ENCODE measurements at places on chromosomes 5 and 9. TPM values are rescaled to one million over a fixed set of nuclear protein-coding genes. Genes with fewer than 3 reads are reported as not detected.

GRCh38 chr5:39698838-39699560, 274.2 kb upstream of the DAB2 start:
- no peak for DNase-seq

DNA sequence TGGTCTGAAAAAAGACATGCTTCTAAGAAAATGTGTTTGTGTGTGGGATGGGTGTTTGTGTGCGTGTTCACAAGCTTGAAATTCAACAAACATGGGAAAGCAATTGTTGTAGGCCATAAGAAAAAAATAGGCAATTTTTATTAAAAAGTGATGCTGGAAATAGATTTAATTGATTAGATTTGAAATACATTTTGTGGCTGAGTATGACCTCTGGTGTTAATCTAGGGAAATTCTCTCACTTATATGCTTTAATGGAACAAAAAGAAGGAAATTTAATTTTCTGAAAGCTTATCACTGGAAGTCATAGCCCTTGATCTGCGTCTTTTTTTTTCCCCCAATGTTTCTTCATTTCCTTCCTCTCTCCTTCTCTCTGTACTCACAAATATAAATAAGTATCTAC, 3.5 kb upstream of the KCNN2 start:
- no peak for DNase-seq

- DNase-seq, result no peak
Observed at GRCh38 chr5:55108661-55109060, 6.2 kb downstream of the GZMA start.

DNA sequence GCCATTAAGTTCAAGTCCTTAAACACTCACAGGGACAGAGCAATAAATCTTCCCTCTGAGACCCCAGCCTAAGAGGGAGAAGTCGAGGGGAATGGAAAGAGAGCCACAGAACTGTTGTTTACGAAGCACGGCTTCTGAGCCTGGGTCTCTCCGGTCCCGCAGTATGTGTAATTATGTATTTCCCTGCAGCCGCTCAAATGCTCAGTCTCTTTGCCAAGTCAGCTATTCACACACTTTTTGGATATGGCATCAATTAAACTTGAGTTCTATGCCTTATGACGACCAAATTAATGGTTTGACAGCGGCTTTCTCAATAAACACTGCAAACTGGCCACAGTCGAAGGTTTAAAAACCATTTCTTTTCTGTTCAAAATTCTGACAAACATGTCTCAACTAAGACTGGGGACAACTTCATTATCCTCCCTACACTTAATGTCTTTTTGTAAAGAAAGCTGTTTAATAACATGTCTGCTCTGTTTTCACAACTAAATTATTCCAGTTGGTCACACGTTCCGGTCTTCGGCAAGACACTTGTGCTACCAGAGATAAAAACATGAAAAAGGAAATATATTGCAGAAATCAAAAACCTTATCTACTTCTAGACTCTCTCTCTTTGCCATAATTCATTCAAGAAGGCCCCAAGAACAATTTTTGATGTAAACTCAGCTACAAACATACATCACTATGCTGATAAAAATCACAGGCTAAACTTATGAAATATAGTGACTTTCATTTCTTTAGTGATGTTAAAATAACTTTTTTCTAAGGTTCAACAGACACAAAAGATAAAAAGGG, 203.2 kb downstream of the GAPVD1 start:
- DNase-seq, result no peak

Gene LHX6
- not detected for total RNA-seq

Gene SPATA31C1
- not detected for total RNA-seq

Gene PCDHB4
- total RNA-seq, result not detected

- DNase-seq, result no peak
Observed at GRCh38 chr9:5002811-5003210, 17.7 kb downstream of the JAK2 start.

- peak; percentile 3 for DNase-seq
Observed at GRCh38 chr9:114000671-114001409, 77.3 kb downstream of the AMBP start.

- DNase-seq, result no peak
Observed at GRCh38 chr9:1039589-1039988, 10.6 kb upstream of the DMRT2 start.

DNA sequence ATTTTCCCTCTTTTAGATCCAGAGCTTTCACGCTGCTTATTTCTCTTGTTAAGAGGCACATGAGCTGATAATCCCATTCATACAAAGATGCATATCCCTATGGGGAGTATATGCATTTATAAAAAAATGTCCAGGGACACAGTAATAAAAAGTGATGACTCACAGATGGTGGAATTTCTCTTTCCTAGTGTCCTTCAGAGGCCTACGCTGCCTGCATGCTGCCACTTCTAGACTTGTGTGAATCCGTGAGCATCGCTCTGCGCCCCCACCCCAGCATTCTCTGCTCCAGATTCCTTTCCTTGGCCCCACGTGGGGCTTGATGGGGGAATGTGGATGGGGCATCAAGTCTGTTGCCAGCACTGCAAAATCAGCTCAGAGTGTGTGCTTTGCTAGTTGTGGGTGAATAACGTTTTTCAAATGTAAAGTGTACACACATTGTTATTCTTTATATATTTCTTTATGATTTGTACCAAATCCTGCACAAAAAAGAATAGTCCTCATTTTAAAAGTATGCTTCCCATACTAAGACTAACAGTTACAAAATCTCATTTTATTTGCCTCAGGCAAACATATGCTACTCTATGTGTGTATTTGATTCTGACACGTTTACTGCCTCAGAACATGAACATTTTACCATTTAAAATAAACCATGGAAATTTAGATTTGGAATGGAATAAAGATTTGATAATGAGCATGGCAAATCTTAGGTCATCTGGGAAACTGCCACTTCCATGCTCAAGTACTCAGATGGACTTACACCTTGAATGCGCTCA, 22.4 kb upstream of the RASGRF2 start:
- DNase-seq, result no peak

DNA sequence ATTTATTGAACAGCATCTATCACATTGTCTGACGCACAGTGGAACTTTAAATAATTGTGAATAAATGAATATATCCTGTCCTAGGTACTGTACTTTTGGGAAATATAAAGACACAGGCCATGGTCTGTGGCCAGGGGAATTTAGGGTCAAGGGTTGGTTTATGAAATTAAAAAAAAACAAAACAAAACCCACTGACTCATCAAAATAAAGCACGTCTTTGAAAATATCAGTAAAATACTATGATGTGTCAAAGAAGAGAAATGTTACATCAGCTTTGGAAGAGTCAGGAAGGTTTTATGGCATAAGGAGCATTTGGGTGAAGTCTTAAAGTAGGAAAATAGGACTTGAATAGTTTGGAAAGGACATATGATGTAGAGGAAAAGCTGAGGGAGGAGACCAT, 70.5 kb downstream of the ZNF462 start:
- no peak for DNase-seq

Gene ZNF454
- total RNA-seq, result not detected

GRCh38 chr5:138955671-138956295, 80.6 kb upstream of the LRRTM2 start:
- no peak for DNase-seq

DNA sequence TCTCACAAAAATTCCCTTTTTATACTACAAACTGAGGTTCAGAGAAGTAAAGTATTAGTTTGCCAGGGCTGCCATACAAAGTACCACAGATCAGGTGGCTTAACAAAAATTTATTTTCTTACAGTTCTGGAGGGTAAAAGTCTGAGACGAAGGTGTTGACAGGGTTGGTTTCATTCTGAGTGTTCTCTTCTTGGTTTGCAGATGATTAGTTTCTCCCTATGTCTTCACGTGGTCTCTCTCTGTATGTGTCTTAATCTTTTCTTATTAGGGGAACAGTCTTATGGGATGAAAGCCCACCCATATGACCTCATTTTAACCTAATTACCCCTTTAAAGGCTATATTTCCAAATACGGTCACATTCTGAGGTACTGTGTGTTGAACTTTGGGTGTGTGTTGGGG, 274.2 kb downstream of the BRINP1 start:
- no peak for DNase-seq

GRCh38 chr5:1027631-1028441, 19.2 kb downstream of the NKD2 start:
- DNase-seq, result no peak

GRCh38 chr5:169609716-169610115, 26.1 kb downstream of the SPDL1 start:
- no peak for DNase-seq

DNA sequence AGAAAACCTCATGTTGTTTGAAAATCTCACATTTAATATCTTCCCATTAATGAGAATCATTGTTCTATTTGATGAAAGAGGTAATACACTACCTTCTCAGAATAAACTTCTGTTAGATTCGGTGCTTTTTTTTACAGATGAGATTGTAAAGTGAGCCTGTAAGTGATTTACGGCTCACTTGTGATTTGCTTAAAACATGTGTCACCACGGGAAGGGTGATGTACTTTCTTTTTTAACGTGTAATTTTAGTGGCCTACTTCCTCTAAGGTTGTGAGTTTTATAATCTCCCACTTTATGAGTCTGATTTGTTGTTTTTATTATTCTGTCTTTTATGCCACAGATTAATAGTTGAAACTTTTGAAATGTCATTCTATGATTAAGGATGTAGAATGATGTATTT, 15.9 kb downstream of the ANXA1 start:
- DNase-seq, result no peak

GRCh38 chr9:83520292-83520691, 17.9 kb downstream of the FRMD3 start:
- DNase-seq, result no peak

GRCh38 chr9:95910770-95911340, 35.4 kb downstream of the ERCC6L2 start:
- no peak for DNase-seq

Gene WNT8A
- not detected for total RNA-seq

Gene CATSPER3
- 0.34 TPM for total RNA-seq

Gene GFI1B
- total RNA-seq, result not detected

DNA sequence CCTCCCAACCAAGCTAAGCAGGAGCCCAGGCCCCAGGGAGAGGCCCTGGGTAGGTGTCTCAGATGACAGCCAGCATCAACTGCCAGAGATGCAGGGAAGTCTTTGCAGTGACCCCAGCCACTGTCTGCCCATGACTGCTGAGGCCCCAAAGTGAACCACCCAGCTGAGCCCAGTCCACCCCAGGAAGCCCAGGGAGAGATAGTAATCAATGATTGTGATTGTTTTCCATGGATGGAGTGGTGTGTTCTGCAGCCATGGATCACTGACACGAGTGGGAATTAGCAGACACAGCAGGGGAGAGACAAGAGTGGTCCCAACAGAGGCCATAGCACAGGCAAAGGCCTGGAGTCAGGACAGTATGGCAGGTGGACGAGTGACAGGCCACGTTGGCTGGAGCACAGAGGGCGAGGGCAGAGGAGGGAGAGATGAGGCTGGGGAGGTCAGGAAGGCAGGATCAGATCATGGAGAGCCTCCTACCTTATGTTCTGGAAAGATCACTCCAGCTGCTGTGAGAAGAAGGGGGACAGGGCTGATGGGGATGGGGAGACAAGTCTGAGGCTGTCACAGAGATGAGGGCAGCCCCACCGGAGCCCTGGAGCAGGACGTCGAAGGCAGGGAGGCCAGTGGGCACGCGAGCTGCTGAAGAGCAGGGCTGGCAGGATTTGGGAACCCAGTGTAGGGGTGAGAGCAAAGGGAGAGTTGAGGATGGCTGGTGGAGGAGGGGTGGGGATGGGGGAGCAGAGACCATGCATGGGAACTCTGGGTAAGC, 14.5 kb downstream of the ABO start:
- no peak for DNase-seq

Gene LMX1B
- total RNA-seq, result not detected

DNA sequence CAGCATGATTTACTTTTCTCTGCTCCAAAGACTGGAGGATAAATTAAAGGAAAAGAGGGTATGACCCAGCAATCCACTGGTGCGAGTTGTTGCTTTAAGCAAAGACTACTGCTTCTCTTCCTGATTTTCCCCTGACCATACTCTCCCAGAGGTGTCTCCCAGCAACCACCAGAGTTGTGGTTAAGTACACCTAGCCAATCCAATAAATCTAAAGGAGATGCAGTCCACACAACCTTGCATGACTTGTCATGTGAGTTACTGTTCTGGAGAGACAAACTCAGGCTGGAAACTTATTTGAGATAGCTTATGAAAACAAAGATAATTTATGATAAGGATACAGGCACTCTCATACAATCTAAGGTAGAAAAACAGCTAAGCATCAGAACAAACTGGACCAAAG, 11.9 kb downstream of the TMC1 start:
- DNase-seq, result no peak

DNA sequence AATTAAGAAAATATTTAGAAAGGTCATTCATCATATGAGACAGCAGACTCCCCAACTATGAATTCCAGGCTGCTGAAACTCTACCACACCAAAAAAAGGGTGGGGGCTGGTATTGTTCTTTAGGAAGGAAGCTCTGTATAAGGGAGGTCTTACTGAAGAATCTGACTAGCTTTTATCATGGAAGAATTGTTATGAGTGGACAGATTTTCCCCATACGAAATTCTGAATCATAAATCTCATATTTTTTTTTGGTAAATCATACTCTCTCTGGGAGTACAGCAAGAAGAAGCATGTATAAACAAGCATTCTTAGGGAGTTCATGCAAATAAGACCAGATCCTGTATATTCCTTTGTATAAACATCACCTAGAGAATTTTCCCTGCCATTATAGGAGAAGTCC, 220.0 kb downstream of the SLC12A2 start:
- DNase-seq, result no peak

DNA sequence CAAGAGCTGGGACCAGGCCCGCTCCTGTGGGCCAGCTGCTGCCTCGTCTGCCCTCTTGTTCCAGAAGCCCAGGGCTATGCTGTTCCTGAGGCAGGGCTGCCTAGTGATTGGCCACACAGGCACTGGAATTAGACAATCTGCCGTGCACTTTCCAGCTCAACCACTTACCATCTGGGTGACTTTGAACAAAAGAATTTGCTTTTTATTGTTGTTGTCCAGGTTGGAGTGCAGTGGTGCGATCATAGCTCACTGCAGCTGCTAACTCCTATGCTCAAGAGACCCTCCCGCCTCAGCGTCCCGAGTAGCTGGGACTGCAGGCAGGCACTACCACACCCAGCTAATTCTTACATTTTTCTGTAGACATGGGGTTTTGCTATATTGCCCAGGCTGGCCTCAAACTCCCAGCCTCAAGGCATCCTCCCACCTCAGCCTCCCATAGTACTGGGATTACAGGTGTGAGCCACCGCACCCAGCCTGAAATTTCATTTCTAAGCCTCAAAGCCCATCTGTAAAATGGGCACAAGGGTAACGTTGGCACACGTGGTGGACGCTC, 1.2 kb upstream of the NEK6 start:
- DNase-seq, result no peak

GRCh38 chr9:100689635-100690034, 111.8 kb downstream of the CAVIN4 start:
- DNase-seq, result no peak

DNA sequence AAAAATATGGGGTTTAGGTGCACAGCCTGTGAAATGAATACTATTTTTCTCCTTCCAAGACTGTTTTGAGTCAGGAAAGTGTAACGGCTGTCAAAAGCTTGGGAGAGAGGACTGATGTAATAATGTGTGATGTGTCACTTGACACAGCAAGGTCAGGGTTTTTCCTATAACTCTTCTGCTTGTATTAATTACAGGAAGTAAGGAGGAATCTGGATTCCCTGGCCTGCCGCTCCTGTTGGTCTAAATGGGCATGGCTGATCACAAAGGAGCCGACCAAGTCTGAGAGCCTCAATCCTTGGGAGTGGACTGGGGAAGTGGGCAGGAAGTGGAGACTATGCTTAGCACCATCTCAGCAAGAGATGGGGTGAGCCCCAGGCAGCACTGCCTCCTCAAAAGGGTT, 16.7 kb upstream of the SLC28A3 start:
- DNase-seq, result no peak

GRCh38 chr5:10667431-10668057, 93.5 kb downstream of the DAP start:
- no peak for DNase-seq

GRCh38 chr5:74042959-74043358, 417.0 kb downstream of the ARHGEF28 start:
- no peak for DNase-seq

Measured in activated T-helper 2 cell treated with anti-CD3 and anti-CD28 coated beads, Interferon-gamma antibody, Interleukin-2, Interleukin-4, amounts not matched to agents 10 μg/mL and 5 μg/mL and 100 μg/mL, durations not matched to agents 14 hours and 24 hours and 36 hours (primary cell).